NCI-H748 treated with DMSO at 0.1 percent for 48 hours (cell line): ENCODE measurements at places on chromosomes 12 and 14.
A peak's percentile ranks its signal among the peaks of the same experiment; 100 is the strongest.

DNA sequence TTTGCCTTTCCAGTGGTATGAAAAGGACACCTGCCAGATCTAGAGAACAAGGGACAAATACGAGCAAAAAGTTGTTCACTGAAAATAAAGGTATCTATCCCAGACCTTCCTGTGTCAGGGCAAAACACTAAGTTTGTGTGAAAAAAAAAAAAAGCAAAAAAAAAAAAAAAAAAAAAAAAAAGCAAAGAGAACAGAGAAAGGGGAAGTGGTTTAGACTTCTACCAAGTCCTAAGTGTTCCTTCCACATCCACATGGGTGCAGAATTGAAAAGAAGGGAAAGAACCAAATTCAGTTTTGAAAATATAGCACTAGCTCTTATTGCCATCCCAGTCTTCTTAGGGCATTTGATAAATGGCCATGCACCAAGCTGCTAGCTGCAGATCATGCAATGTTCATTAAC, 41.7 kb downstream of the ZCRB1 start:
- DNase-seq, result no peak

DNA sequence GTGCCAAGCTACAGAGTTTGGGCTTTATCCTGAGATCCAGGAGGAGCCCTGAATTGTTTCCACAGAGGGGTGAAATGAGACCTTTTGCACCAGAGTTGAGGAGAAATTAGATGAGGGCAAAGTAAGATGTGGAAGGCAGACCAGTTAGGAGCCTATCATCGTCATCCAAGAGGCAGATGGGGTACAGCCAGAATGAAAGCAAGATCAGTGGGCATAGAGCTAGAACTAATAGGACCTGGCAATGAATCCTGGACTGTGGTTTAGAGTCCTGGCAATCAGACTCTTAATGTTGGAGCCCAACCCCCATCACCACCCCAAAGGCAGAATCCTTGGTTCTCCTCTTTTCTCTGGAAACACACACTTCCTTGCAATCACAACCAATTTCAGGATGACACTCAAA, 166.6 kb upstream of the HMGA2 start:
- DNase-seq, result no peak

DNA sequence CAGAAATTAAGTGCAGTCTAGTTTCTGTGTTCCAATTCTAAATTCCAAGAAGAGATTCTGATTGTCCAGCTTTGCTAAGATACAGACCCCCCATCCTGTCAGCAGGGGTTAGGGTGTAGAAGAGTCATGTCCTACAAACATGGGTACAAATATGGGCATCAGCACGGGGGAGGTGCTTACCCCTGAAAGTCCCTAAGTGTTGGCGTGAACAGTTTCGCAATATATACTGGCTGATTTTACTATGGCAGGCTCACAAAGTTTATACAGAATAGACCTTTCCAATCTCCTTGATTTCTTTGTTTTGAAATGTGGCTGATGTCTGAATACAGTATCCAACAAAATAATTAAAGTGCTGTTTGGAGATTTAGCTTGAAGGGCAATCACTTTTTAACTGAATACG, 71.6 kb upstream of the PPM1H start:
- no peak for DNase-seq

DNA sequence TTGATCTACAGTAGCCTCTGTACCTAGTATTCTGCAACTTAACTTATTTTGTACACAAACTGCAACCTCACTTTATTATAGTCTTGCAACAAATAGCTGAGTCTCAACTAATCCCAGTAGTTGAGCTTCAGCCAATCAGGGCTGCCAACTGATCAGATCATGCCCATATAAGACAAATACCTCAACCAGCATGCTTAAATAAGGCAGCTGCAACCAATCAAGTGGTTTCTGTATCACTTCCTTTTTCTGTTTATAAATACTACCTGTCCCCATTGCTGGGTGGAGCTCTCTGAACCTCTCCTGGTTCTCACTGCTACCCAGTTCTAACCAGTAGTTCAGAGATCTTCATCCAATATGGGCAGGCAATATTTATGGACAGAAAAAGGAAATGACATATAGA, 248.5 kb upstream of the FBXO33 start:
- DNase-seq, result no peak

DNA sequence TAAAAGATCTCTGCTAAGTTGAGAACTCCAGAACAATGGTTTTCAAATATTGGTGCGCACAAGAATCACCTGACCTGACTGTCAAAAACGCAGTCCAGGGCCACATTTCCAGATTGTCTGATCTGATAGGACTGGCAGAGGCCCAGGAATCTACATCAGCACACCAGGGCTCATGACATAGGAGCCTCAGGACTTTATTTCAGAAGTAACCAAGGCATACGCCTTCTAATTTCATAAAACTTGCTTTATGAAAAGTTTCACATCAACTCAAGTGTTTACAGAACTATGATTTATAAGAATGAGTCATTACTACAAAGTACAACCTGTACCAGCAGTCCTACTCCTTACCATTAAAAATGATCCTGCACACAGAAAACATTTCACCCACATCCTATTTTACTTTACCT, 47.7 kb upstream of the PTPRO start:
- DNase-seq, result no peak

GRCh38 chr12:96083020-96083719, 47.8 kb upstream of the LTA4H start:
- DNase-seq, result no peak

DNA sequence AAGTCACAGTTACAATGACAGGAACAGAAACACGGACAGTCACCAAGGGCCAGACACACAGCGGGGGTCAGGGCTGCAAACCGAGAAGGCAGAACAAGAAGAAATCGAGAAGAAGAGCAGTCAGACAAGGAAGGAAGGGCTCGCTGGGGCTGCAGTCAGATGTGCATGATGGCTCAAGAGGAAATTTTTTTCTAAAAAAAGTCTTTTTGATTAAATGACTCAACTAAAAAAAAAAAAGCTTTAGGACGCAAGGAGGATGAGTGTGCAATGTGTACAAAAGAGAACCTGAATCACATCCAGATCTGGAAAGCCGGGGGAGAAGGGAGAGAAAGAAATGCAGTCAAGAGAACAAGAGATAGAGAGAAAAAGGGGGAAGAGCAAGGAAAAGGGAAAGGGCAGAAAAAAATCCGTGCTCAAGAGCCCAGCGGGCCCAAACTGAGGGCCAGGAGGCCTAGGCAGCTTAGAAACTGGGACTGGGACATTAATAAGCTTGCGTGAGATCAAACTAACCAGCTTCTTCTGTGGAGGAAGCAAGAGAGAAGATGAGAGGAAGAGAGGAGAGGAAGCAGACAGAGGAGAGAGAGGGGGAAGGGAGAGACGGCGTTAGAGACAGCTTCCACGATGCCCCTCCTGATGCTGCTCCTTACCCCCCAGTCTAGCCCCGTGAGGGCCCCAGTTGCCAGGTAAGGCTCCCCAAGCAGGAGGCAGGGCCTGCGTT, 6.7 kb downstream of the IFFO1 start:
- DNase-seq, result no peak

DNA sequence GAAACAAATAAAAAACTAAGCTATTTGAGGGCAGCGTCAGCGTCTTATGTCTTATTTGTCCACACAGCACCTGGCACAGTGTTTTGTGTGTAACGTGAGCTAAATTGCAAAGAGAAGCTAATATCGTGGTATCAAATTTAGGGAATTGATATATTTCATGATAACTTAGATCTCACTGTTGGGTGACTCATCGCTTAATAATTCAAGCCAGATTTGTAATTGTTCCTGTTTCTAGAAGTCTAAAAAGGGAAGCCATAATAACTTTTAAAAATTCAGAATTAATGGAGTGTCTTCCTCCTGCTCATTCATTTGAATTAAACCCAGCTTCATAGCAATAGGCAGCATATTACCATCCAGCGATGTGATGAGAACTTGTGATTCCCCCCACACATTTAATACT, 214.7 kb downstream of the PDZRN4 start:
- DNase-seq, result no peak

GRCh38 chr12:49867570-49868341, 24.9 kb upstream of the BCDIN3D start:
- DNase-seq, result no peak

GRCh38 chr12:89593233-89593632, 67.4 kb upstream of the POC1B start:
- DNase-seq, result no peak

- DNase-seq, result no peak
Observed at GRCh38 chr12:51369581-51369980, 21.6 kb downstream of the GALNT6 start.

DNA sequence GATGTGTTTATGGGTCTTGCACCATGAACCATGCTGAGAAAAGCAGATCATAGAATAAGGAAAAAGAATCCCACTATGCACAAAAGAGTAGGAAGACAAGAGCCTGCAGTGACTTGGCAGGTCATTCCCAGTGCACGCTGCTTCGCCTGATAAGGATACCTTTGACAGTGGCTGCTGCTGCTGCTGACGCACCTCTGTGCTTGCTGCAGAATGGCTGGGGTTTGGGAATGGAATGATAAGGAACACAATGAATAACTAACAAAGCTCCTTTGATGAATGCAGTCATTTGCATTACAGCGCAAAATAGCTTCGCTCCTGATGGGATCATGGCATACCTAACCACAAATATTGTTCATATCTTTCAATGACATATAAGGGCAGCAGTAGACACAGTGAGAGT, 278.7 kb downstream of the PDZRN4 start:
- DNase-seq, result no peak

GRCh38 chr14:20143911-20144310, 5.3 kb downstream of the OR4N5 start:
- DNase-seq, result no peak

DNA sequence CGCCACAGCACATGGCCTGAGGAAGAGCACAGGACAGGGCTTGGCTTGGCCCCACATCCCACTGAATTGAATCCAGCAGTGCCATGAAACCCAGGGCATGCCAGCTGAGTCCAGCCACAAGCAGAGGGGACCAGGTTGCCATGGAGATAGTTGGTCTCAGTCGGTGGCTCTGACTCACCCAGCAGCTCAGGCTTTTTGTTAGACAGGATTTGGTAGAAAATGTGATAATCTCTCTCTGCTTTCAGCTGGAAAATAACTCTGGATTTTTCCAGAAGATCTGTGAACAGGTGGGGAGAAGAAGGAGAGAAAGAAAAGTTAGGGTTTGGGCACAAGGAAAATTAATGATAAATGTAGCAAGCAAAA, 4.8 kb downstream of the MYH7 start:
- DNase-seq, result no peak

- DNase-seq, result no peak
Observed at GRCh38 chr14:83825843-83826242, 1704.1 kb upstream of the FLRT2 start.

DNA sequence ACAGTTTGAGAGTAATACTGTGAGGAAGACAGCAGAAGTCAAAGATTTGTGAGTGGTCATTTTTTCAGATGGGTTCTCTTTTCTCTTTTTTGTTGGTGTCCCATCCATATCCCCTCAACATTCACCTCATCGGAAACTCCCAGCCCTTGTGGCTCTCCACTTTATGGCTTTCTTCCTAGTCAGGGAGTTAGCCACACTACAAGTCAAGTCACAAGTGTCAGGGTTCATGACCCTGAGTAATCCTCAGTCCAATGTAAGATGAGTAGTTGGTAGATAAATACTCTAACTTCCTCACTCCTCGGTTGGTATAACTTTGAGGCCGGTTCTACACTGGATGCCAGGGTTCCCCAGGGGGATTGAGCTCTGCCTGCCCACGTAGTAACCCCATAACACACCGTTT, 41.4 kb downstream of the PTGER2 start:
- no peak for DNase-seq

DNA sequence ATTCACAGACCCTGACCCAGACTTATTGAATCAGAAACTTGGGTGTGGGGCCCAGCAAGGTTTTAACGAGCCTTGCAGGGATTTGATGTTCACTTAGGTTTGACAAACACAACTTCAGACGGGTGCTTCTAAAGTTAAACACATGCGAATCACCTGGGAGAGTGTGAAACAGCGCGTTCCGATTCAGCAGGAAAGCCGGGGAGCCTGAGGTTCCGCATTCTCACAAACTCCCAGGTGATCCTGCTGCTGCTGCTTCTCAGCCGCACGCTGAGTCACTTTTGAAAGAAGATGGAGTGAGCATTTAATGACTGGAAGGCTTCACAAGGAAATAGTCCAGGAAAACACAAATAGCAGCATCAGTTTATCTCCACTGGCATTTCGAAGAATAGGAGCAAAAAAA, 44.2 kb upstream of the DDX11 start:
- no peak for DNase-seq

- no peak for DNase-seq
Observed at GRCh38 chr12:78155546-78155945, 324.9 kb downstream of the NAV3 start.

- DNase-seq, result no peak
Observed at GRCh38 chr14:77139022-77139421, 2.6 kb downstream of the ZDHHC22 start.

GRCh38 chr12:95608252-95609033, 57.2 kb upstream of the USP44 start:
- DNase-seq, result peak; percentile 91

GRCh38 chr14:61502459-61503093, 181.2 kb downstream of the PRKCH start:
- no peak for DNase-seq

- DNase-seq, result no peak
Observed at GRCh38 chr12:96107236-96107635, 71.8 kb upstream of the LTA4H start.

DNA sequence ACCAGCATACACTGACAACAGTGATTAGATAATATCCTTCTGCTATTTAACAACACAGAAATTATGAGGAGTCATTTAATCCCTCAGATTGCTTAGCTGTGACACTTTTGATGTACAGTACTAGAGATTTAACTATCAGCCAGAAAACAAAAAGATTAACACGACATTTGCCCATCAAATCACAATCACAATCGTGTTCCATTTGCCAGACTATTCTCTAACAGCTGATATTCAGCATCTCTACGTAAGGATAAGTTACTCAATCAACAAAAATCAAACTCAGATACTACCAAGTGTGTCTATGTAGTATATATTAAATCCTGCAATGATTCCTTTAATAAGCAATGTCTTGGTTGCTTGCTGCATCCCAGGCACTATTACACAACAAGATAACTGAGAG, 558.7 kb upstream of the USP15 start:
- DNase-seq, result no peak

DNA sequence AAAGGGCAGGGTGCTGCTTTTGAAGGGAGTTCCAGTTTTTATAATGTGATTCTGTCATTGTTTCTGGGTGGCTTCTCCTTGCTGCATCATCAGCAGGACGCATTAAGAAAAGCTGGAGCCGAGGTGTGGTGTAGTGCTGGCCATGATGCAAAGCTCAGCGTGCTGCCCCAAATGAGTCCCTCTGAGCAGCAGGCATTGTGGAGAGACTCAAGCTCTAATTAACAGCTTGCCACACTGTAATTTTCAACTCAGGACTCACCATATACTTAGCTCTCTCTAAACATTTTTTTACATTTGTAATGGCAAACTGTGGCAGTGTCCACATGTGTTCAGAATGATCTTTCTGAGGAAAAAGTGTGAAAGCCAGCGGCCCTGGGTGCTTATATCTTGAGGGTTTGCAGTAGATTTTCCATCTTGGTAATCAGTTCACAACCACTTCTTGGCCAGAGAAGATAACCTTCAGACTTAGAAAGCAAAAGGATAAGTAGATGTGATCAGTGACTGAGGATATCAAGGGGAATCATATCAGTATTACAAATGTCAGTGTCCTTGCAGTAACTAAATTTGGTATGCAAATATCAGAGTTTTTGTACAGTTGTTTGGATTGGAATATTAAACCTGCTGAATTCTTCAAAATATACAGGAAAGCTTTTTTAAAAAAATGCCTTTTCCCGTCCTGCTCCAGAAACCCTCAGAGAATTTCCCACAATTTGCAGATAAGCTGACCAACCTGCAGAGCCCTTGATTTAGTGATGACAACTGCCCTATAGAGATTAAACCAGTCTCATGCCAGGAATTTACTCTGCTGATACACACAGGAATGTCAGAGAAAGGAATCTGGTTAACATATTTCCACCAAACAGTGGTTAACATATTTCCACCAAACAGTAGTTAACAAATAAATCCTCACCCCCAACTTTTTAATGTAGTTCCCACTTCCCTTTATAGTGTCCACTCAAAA, 63.6 kb downstream of the DAAM1 start:
- no peak for DNase-seq
